IPS DF 6.9 (cell line): ENCODE measurements at places on chromosomes 16 and 17.

- no peak for DNase-seq
These were observed 92.4 kb upstream of the CDC42EP4 start for GRCh38 chr17:73404246-73404645.

GRCh38 chr17:41894791-41895331 lies 23.9 kb downstream of the ACLY start:
- DNase-seq: no peak

GRCh38 chr17:64115043-64115698 lies 14.8 kb downstream of the ERN1 start:
- DNase-seq: no peak

DNA sequence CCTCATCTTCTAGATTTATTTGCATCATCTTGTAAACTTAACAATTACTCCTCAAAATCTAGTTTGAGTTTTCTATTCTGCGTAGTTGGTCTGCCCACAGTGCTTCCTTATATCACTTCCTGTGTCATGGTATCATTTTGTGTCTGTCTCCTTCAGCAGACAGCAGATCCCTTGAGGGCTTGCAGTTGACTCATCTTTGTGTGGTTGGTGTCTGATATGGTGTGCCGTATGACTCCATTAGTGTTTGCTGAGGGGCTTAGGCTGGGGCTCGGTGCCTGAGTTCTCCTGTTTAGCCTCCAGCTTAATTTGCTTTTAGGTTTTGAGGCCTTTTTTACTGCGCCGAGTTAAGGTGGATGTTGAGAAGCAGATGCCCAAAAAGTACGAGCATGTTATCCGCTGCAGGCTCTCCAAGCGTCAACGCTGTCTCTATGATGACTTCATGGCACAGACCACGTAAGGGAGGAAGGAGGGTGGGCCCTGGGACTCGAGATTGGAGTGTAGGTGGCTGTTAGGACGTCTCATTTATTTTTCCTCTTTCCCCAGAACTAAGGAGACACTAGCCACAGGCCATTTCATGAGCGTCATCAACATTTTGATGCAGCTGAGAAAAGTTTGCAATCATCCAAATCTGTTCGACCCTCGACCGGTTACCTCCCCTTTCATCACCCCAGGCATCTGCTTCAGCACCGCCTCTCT lies 16.9 kb downstream of the SRCAP start:
- no peak for DNase-seq

DNA sequence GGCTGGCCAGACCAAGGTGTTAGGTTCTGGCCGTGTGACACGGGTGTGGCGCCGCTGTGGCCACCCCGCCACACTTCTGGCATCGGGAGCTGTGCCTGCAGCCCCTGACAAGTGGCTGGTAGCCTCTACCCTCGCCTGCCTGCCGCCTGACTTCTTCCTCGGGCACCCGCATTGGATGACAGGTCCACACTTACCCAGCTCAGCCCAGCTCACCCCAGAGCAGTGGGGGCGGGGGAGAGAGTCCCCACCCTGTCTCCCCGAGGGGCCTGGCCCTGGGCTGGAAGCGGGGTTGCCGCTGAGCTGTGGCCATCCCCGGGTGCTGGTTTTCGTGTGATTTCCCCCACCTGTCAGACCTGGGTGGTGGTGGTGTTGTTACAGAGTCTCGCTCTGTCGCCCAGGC lies 53.9 kb upstream of the ACSF3 start:
- DNase-seq: no peak

DNA sequence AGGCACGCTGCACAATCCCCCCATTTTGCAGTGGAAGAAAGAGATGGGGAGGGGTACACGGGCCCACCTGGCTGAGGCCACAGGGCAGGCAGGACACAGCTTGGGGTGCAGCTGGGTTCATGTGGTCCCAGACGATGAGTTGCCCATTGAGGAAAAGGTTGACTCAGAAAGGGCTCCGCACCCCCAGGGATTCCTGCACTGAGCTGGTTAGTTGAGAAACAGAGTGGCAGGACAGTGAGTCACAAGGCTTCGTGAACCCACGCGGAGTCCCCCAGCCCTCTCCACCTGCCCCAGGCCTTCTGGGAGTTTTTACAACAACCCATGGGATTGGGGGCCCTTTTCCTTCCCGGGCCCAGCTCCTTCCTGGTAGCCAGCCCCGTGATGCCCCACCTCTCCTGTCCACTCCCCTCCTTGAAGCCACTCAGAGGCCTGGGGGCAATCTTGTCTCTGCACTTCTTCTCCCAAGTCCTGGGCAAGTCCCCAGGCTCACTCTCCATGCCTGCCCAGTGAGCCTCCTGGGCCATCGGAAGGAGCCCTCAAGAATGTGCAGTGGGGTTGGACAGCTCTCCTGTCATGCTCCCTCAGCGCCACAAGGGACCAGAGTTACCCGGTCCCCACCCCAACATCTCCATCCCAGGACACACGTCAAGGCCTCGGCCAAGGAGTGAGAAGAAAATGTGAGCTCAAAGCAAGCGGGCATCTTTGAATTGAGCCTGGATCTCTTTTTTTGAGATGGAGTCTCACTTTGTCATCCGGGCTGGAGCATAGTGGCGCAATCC lies 251.2 kb downstream of the PARN start:
- DNase-seq: no peak

- DNase-seq: no peak
These were observed 19.7 kb upstream of the CDR2 start for GRCh38 chr16:22394121-22394520.

GRCh38 chr16:50501251-50501650 lies 46.9 kb upstream of the NKD1 start:
- DNase-seq: no peak

GRCh38 chr16:87834668-87835473 lies 34.4 kb downstream of the SLC7A5 start:
- no peak for DNase-seq

- DNase-seq: no peak
These were observed 42.1 kb downstream of the AIPL1 start for GRCh38 chr17:6392609-6393350.

- DNase-seq: no peak
These were observed 973 bp downstream of the SLC7A6 start for GRCh38 chr16:68265078-68265920.

DNA sequence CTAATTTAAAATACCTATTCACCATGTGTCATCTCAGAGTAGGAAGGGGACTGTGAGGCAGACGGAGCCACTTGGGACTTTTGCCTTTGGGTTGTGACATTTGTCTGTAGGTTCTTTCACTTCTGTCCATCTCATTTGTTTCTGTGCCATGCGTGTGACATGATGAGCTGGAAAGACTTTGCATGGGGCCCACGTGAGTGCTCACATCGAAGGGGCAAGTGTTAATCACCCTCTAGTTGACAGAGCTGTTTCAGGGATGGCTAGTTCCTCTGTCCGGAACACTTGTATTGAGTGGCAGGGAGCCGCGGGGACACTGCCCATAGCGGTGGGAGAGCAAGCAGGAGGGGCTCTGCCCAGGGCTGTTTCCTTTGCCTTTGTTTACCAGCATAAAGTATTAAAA lies 112.0 kb downstream of the RPTOR start:
- no peak for DNase-seq

DNA sequence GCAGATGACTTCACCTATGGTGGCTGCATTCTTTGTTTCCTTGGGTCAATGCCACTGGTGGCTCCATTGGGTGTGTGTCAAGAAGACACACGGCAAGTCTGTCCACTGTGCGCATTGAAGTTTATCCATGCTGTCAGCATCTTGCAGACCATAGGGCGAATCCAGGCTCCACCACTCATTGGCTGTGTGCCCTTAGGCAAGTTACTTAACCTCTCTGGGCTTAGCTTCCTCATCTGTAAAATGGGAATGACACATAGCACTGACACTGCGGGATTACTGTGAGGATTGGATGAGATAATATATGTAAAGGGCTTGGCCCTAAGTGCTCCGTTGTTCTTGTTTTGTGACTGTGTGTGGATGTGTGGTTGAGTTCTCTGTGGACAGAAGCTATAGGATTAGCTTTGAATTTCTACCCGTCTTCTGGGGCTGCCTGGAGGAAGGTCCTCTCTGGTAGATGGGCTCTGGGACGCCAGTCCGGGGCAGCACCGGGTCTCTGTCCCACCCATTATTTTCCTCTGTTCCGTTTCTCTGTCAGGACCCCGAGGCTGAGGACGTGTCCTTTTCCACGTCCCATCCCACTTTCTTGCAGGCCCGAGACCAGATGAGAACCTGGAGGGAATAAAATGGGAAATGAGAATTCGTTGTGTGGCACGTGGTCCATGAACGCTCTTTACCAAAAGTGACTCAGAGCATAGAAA lies 178.4 kb downstream of the IRF8 start:
- no peak for DNase-seq

DNA sequence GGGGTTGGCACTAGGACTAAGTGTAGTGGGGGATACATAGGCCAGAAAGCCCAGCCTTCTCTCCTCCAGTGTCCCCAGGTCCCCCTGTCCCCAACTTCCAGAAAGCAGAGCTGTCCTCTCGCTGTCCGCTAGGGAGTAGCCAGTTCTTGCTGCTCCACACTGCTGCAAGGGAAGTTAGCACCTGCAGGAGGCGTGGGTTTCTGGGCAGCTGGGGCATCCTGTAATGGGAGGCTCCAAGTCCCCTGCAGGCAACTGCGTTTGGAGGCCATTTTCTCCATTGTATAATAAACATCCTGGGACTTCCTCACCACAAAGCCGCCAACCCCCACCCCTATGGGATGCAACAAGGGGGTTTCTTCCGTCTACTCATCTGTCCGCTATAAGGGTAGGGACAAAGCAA lies 1.7 kb downstream of the RPRML start:
- DNase-seq: peak; percentile 76

- no peak for DNase-seq
These were observed 15.2 kb downstream of the MED24 start for GRCh38 chr17:40038882-40039513.

DNA sequence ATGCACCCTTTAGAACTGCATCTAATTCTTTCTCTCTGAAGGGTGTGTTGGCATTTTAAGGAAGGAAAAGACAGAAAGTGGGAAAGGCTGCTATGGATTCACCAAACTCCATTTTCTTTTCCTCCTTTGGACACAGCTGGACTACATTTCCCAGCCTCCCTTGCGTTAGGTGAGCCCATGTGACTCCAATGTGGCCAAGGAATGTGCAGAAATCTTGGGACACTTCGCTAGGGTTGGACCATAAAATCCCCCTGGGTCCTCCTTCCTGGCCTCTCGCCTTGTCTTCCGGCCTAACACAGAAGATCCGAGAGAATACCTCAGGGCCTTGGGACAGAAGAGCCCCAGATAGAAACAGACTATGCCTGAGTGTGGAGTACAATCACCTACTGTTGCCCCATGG lies 56.3 kb downstream of the ABCC12 start:
- peak; percentile 13 for DNase-seq

DNA sequence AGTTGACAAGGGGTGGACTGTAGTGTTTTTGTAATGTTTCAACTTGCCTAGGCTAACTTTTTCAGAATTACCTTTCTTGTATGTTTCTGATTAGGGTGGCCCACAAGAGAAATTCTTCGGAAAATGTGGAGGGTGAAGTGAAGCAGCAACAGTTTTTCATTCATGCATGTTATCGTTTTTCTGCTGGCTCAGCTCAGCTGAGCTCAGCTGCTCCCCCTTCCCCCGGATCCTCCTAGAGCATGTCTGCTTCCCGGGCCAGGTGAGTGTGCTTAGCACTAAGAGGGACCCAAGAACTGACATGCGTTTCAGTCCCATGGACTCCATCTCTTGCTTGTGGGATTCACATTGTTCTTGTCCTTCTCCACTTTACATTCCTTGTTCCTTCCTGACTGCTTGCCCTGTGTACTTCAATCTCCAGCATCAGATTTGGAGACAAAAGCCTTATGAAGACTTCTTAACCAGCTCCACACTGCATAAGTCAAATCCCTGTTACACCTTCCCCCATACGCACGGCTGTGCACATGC lies 33.6 kb downstream of the SCPEP1 start:
- DNase-seq: no peak

DNA sequence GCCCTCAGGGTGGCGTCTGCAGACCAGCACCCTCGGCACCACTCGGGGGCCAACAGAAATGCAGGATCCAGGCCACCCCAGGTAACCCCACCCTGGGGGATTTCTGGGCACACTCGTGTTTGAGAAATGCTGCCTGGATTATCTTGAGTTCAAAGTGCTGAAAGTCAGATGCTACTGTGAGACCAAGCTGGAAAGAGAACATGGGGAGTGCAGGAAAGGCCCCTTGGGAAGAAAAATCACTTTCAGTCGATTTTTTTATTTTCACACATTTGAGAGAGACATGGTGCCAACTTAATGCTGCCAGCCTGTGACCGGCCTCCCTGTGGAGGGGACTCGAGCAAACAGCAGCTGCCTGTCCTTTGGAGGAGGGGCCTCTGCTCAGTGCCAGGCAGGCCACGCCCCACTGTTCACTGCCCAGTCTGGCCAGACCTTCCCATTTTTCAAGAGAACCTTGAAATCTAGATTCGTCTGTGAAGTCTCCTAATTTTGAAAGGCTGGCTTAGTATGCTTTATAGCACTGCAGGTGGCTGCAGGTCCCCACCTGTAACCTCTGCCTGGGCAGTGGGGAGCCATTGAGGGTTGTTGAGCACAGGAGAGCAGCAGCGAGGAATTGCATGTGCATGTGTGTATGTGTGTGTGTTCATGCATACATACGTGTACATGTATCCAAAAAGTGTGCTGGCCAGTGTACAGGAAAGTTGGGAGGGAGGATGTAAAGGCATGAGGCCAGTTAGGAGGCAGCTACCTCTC lies 70.7 kb upstream of the PLCG2 start:
- no peak for DNase-seq
